A549 (cell line): ENCODE measurements at places on chromosomes 1 and 21.

DNA sequence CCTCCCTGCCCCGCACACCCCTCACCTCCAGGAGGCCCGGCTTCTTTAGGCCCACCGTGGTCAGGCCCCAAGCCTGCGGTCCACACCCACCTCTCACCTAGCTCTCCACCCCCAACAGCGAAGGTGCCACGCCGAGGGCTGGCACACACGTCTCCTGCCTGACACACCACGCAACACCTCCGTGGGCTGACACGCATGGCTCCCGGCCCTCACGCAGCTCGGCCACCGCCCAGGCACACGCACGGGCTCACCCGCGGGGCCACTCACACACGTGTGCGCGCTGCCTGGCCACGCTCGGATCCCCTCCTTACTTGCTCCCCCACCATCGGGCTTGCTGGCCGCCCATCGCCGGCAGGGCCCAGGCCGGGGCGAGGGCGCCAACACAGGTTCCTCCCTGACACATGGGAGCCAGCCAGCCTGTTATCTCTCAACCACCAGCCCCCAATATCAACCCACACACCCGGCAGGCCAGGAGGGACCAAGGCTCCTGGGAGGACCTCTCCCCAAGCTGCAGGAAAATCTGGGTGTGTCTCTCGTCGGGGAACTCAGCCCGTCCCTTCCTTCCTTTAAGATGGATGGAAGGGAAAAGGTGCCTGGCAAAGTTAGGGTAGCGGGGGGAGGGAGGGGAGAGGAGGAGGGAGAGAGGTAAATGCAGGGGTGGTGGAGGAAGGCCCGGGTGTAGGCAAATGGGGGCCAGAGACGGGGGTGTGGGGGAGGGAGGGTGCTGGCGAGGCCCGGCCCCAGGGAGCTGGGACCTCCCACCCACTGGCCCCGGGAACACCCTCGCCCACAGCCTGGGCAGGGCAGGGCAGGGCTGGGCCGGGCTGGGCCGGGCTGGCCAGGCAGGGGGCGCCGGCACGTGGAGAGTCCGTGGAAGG, 546 bp downstream of the ELOVL1 start:
- peak; percentile 46 for DNase-seq

- no peak for DNase-seq
Observed at GRCh38 chr1:170326186-170326585, 180.4 kb downstream of the NTMT2 start.

- DNase-seq, result no peak
Observed at GRCh38 chr1:44300852-44301251, 54.2 kb downstream of the ERI3 start.

DNA sequence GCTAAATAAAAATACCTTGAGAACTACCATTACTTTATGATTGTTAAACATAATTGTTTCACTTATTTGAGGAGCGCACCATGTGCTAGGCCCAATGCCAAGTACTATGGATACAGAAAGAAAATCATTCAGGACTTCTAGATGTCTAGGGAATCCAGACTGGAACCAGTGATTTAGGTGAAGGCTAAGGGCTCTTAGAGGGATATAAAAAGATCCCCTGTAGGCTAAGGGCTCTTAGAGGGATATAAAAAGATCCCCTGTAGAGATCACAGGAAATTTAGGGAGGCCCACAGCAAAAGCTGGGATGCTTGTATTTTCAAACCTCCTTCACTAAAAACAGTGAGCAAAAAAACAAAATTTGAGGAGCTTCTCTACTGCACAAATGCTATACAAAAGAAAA, 6.7 kb downstream of the TOR1AIP2 start:
- DNase-seq, result no peak

GRCh38 chr1:186139115-186139514, 235.9 kb downstream of the TPR start:
- DNase-seq, result no peak

DNA sequence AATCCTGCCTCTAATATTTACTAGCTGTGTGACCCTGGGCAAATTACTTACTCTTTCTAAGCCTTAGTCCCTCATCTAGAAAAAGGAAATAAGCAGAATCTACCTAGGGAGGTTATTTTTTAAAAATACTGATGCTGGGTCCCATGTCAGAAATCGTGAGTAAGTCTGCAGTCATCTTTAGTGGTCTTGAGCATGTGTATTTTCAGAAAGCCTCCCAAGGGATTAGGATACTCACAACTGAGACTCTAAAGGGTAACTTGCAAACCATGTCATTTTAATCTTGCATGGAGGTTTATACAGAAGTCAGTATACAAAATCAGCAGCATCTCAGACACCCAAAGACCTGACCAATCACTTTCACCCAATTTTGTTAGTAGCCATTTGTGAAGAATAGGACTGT, 43.2 kb downstream of the DSTYK start:
- DNase-seq, result no peak

- no peak for DNase-seq
Observed at GRCh38 chr1:169201084-169201619, 94.7 kb downstream of the ATP1B1 start.

DNA sequence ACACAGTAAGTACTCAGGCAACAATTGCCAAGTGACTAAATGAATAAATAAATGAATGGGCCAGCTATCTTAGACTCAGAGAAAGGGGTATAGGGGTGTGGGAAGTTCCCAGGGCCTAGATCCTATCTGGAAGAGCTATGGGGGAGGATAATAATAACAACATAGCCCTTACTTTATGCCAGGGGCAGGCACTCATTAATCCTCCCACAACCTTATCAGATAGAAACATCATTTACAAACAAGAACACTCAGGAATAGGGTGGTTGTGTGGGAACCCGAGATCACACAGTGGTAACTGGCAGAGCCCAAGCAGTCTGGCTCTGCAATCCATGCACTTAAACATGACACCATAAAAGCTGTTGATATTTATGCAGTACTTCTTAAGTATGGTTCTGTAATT, 128.2 kb upstream of the SPATA6 start:
- no peak for DNase-seq

- DNase-seq, result no peak
Observed at GRCh38 chr1:168333562-168334276, 53.0 kb downstream of the TBX19 start.

GRCh38 chr1:7629465-7630195, 141.5 kb upstream of the VAMP3 start:
- no peak for DNase-seq

DNA sequence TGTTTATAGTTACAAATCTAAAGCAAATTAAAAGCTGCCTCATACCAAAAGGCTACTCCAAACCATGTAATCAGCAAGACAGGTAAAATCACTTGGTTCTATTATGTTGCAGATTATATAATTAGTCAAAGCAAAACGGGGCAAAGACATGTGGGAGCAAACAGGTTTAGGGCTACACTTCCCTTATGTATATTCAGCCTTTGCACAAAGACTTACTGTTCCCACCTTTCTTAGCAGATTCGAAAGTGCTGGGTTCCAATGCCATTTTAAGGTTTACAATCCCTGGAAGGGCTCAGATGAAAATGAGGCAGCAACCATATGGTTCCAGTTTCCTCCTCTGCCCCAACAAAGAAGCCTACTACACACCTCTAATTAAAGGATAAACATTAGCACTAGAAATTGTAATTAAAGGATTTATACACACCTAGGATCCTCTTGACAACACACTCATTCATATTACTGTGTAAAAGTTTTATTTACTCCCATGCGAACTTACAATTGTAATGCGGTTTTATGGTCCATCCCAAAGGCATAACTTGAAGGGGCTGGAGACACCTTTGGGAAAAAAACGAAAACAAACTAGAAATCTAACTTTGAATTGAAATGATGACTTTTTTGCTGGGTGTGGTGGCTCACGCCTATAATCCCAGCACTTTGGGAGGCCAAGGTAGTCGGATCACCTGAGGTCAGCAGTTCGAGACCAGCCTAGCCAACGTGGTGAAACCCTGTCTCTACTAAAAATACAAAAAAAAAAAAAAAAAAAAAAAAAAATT, 117.3 kb upstream of the PKN2 start:
- no peak for DNase-seq

DNA sequence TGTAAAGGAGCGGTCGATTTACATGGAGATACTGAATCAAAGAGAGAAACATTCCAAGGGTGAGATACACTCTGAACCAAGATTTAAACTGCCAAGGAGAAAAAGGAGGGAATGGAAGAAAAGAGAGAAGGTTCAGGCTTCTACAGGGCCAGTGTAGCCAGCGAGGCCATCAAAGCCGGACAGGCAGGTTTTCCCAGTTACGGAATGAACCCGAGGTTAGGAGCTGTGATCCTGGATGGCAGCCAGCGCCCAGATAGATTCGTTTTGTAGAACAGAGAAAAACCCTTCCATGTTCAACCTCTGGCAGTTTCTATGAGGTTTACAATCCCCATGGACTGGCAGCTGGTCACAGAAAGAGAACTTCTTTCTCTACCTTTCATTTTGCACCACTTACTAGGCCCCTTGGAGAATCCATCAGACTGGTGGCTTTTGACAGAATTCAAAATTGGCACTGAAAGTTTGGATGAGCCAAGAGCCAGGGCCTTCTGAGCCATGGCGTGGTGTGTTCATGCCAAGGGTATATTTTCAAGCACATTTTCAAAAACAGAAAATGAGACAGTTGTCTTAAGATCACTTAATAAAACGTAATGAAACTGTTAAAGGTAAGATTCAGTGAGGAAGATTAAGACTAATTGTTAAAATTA, 171.5 kb downstream of the RUNX1 start:
- no peak for DNase-seq

DNA sequence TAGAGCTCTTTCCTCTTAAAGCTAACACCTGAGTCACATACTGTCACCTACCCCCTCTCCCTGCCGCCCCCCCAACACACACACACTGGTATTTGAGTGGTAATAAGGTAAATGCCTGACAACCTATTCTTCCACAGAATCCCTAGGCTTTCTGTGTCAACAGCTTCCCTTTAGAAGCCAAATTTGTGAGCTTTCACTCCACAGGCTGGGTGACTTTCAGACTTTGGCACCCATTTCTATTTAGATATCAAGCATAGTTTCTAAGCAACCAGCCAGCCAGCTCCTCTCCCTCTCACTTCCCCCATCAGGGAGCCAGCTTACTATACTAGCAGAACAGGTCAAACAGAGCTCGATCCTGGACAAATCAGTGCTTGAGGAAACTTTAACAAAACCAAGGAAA, 3.2 kb upstream of the C1orf74 start:
- DNase-seq, result no peak

GRCh38 chr1:182460550-182460951, 10.6 kb downstream of the RGSL1 start:
- DNase-seq, result no peak

GRCh38 chr1:64223329-64224151, 20.1 kb downstream of the UBE2U start:
- DNase-seq, result peak; percentile 4

DNA sequence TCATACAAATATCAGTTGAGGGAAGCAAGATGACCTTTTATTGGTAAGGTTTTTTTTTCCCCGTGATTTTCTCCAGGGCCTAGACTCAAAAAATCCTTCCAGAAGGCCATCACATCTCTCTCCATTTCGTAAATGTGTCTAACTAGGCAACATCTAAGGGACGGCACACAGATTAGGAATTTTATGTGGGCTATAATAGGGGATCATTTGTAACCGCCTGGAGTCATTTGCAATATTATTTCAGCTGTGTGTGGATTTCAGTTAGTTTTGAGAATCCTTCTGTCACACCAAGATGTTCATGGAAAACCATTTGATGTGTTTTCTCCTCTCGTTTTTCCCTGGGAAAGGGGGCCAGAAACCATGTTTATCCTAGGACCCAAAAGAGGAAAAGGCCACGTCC, 63.1 kb downstream of the ATP5PO start:
- no peak for DNase-seq

- no peak for DNase-seq
Observed at GRCh38 chr1:24437631-24438396, 22.2 kb downstream of the NIPAL3 start.

- DNase-seq, result no peak
Observed at GRCh38 chr1:177902266-177902665, 67.6 kb downstream of the SEC16B start.

- no peak for DNase-seq
Observed at GRCh38 chr1:232413674-232414073, 216.3 kb downstream of the SIPA1L2 start.

- DNase-seq, result peak; percentile 19
Observed at GRCh38 chr1:174769961-174770549, 229.7 kb upstream of the CACYBP start.

DNA sequence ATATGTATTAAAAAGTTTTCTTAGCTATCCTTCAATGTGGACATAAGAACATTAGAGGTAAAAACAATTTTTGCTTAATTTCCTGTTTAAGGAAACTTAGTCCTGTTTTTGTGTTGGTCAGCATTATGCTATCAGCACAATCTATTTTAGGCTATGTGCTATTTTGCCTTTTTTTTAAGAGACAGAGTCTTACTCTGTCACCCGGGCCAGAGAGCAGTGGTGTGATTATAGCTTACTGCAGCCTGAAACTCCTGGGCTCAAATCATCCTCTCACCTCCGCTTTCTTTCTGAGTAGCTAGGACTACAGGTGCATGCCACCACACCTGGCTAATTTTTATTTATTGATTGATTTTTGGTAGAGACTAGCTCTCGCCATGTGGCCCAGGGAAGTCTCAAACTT, 199.1 kb upstream of the TMPRSS15 start:
- DNase-seq, result no peak

GRCh38 chr21:36384885-36385232, 333 bp upstream of the CHAF1B start:
- DNase-seq, result no peak

GRCh38 chr1:208418667-208419066, 174.5 kb upstream of the PLXNA2 start:
- no peak for DNase-seq

GRCh38 chr1:245153081-245153551, 1.7 kb upstream of the KIF26B start:
- peak; percentile 77 for DNase-seq

GRCh38 chr1:154483941-154484803, 17.8 kb upstream of the TDRD10 start:
- peak; percentile 30 for DNase-seq

DNA sequence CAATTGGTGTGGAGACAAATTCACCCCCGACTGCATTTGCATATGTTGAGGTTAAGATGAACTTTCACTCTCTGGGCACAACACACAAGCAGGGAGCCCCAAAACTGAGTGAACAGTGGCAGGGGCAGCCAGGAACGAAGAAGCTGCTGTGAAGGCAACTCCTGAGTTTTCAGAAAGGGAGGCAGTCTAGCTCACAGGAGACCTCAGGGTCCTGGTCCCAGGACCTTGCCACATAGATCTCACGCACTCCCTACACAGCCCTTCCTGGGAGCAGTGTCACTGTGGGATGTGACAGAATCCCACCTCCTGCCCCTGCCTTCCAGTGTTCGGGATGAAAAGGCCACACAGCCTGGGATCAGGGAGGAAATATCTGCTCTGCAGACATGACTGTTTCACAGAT, 60.9 kb downstream of the KCND3 start:
- DNase-seq, result no peak

GRCh38 chr1:169892176-169892926, 1.3 kb downstream of the SCYL3 start:
- DNase-seq, result no peak

DNA sequence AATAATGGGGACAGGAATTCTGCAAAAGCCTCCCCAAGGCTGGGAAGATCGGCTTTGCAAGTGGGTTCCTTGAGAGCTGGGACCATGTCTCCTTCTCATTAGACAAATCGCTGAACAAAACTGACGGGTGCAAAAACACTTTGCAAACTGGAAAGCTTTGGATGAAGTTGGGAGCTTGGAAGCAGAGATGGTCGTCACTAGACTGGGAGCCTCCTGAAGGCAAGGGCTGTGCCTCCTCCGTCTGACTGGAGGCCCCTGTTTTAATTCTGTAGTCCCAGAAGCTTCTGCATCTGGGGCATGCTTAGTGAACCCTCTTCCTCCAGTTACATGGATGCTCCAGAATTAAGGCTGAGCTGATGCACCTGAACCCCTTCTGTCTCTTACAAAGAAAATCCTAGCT, 82.3 kb upstream of the IFFO2 start:
- no peak for DNase-seq

- DNase-seq, result no peak
Observed at GRCh38 chr1:163528710-163529348, 207.1 kb downstream of the NUF2 start.
